Left ventricle myocardium inferior (tissue), 1 donor: ENCODE measurements at places on chromosomes 5 and 9. TPM values are rescaled to one million over a fixed set of nuclear protein-coding genes. Genes with fewer than 3 reads are reported as not detected.
A peak's percentile ranks its signal among the peaks of the same experiment; 100 is the strongest.

GRCh38 chr5:52869391-52869790, 81.7 kb downstream of the ITGA1 start:
- no peak for DNase-seq

DNA sequence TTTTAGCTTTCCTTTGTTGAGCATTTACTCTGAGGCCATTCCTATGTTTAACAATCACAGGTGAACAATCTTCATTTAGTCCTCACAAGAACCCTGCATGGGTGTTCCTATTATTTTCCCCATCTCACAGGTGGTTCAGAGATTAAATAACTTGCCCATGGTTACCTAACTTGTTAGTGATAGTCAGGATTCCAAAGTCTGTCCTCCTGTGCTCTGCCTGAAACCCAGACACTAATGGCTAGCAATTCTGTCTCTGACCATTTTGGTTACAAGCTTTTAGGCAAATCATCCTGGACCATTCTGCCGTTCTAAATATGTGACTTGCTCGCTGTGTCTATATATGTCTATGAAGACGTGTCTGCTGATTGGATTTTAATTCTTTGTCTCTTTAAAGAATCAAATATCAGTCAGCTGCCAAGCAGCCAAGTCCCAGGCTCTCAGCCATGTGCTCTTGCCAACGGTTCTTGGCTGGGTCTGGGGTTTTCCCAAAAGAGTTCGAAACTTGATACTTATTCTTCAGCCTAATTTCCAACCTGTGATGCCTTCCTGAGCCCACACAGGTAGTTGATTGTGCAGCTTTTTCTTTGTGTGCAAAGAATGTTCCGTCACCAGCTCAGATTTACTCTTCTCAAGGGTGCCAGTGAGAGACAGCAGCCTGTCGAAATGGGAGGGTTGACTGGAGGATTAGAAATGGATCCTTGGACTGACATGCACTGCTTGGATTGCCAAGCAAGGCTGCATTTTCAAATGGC, 121.7 kb downstream of the NREP start:
- DNase-seq: no peak

DNA sequence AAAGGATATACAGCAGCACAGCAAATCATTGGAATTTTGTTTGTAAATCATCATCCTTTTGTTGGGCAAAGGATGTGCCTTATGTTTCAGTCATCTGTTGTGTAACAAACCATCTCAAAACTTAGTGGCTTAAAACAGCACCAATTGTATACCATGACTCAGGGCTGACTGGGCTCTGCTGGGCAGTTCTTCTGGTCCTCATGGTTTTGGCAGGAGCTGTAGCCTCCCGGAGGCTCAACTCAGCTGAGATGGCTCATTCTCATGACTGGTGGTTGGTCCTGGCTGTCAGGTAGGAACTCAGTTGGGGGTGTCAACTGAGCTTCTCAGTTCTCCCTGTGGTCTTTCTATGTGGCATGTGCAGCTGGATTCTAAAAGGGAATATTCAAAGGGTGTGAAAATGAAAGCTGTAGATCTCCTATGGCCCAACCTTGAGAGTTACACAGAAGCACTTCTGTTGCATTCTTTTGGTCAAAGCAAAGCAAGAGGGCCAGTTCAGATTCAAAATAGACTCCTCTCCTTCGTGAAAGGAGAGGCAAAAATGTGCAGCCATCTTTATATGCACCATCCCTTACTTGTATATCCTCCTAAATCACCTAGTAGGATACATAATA, 39.1 kb upstream of the CPEB4 start:
- DNase-seq: no peak

DNA sequence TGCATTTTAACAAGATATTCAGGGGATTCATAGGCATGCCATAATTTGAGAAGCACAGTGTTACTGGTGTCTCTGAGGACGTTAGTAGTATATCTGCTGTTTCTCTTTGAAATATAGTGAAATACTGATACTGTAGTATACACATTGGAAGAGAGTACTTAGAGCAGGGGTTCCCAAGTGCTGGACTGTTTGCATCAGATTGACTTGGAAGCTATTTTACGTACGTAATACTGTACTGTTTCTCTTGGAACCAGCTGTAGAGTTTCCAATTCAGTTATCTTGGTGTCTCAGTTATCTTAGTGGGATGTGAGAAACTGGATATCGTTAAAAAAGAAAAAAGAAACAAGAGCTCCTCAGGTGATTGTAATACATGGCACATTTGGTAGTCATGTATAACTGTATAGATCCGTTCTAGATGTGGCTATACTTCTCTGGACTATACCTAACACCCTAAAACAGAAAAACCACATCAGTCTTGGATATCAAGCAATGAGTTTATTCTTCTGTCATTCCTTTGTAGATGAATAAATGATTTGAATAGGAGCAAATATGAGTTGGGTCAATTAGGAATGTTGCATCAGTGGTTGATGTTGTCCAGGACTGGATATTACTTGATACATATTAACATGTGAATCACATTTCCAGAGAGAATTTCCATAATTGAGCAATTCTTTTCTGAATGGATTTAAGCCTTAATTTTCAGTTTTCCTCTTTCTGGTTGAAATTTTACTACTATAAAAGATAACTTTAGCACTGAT, 33.4 kb downstream of the PRRC1 start:
- no peak for DNase-seq

DNA sequence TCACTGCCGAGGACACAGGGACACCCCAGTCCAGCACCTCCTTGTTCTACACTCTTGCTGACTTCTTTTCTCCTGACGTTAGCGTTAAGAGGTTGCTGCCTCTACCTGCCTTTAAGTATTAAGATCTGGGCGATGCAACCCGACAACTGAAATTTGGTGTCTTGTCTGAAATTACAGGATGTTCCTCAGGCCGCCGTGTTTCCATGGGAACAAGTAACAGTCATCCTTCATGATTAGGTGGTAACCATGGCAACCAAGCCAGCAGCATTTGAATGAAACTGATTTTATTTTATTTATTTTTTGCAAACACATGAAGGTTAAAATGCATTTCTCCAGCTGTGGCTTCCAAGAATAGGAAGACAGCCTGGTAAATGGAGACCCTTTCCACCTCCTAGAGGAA, 20.8 kb downstream of the DAB2IP start:
- DNase-seq: no peak

GRCh38 chr9:128689293-128689774, 312 bp downstream of the SET start:
- peak; percentile 67 for DNase-seq

DNA sequence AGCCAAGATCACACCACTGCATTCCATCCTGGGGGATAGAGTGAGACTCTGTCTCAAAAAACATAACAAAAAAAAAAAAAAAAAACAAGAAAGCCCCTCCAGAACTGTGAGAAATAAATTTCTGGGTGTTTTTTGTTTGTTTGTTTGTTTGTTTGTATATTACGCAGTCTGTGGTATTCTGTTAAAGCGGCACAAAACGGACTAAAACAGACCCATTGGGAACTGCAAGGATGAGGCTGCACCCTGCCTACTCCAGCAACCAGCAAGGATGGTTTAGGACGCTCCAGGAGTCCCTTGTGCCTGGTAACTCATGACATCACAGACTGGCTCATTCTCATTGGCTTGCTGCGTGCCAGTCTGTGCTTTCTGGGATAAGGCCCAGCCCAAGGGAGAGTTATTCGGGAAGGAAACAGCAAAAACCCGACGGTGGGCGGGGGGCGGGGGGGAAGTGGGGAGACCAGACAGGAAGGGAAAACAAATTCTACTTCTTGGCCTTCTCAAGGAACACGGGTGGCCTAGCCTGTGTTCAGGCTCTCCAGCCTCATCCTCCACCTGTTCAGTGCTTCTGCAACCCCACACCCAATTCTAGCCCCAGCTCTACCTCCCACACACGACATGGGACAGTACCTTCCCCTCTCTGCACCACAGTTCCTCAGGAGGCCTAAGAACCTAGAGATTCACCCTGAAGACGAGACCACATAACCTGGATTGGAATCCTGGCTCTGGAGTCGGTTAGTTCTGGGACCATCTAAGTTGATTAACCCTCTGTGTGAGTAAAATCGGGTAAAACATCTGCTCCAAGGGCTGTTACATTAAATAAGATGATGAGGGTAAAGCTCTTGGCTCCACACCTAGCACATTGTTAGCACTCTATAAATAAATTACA, 2.8 kb downstream of the CD74 start:
- peak; percentile 71 for DNase-seq

- DNase-seq: no peak
These were observed 207.8 kb downstream of the SEMA5A start for GRCh38 chr5:9337928-9338595.

DNA sequence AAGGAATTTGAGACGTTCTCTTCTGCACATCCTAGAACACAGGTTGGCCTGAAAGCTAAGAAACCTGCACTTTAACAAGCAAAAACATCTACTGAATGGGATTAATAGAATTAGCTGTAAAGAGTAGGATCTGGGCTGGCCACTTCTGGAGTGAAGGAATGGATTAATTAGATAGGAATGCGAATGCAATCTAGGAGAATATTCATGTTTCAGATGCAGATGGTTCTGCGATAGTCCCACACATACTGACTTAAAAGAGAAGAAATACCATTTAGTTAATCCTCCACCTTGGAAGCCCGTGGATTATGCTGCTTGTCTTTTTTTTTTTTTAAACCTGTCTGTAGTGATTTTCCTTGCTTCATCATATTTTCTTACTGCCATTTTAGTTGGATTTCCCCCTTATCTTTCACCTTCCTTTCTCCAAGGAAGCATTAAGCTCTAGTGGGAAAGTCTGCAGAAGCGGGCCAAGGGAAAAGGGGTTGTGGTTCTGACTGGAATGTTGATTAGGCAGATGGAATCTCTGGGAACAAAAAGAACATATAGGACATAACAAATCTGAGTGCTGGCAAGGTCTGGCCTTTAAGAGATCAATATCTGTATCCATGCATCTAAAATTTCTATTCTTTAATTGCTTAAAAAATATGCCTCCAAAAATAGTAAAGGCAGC, 152.4 kb downstream of the ALDH1A1 start:
- DNase-seq: no peak

GRCh38 chr5:154493274-154493673, 15.2 kb upstream of the HAND1 start:
- no peak for DNase-seq

- no peak for DNase-seq
These were observed 48.9 kb downstream of the JMY start for GRCh38 chr5:79284846-79285245.

DNA sequence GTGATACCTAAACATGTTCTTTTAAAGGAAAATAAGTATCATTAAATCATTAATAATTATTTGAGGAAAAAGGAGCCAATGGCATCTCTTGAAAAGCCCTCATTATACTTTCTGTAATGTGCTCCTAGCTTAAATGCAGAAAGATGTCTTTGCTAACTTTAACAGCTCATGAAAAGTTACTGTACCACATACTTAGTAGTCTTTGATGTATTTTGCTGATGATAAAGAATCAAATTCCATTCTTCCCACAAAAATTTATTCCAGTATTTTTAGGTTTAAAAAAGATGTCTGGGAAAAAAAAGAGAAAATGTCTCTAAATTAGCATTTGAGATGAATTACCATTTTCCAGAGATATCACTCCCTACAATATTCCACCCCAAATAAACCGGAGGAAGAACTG, 112.5 kb downstream of the PPP2R2B start:
- no peak for DNase-seq

GRCh38 chr5:1415626-1416360, 29.4 kb downstream of the SLC6A3 start:
- peak; percentile 5 for DNase-seq

GRCh38 chr5:173296737-173297676, 31.2 kb downstream of the STC2 start:
- no peak for DNase-seq

DNA sequence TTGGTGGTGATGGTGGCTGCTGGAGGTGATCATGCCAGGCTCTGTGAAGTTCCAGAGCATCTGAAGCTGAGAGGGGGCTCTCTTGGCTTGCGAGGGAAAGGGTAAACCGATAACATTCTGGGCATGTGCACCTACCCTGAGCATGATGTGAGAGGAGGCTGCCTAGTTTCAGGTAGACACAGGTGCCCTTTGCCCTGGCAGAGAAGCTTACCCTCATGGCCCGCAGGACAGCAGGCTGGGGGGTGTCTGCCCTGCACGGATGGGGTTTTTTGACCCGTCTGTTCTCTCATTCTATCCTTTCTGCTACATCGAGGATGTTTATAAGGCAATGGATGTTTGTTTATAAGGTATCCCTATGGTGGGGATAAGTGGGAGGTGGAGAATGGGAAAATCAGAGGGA, 132.9 kb downstream of the WDR41 start:
- DNase-seq: no peak

DNA sequence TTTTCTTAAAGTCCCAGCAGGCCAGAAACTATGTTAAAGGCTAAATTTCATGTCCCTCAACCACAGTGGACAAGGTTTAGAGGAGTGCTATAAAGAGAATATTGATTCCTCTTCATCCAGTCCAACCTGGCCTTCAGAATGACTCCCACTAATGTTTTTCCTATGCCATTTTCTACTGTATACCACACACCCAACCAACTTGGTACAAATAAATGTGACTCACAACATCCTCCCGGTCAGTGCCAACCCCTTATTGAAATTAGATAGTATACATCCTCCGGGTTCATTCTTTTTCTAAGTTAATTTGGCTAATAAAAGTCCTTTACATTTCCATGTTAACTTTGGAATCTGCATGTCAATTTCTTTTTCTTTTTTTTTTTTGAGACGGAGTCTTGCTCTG, 215.1 kb downstream of the TSSK1B start:
- DNase-seq: no peak

GRCh38 chr5:151427258-151427657, 20.1 kb upstream of the SLC36A1 start:
- no peak for DNase-seq

Gene NMUR2
- total RNA-seq: not detected

Gene ADGRD2
- total RNA-seq: not detected

Gene ITK
- 0.36 TPM for total RNA-seq

Gene PDCD1LG2
- total RNA-seq: 2.0 TPM

Gene ACTBL2
- total RNA-seq: not detected

Gene SNCAIP
- 1.4 TPM for total RNA-seq

Gene FOXD4L4
- not detected for total RNA-seq

Gene CNOT6
- total RNA-seq: 15.9 TPM

Gene SLC6A18
- total RNA-seq: not detected
